ENCODE measurements at places on chromosomes 2 and 18.

DNA sequence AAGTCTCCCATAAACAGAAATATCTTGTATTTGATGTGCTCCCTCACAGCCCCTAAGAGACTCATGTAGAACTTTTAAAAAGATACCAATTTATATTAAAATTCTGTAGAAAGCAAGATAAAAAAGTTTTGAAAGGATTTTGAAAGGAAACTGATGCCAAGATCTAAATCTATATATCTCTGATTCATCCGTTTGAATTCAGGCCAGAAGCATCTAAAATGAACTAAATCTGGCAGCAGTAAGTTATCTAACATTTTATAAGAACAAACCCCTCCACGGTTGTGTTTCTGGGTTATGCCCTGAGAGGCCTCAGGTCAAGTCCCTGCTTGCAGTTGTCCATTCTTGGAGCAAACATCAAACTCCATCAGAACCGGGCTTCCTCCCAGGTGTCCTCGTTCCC is 165.8 kb downstream of the FBXO15 start:
- no peak for DNase-seq

GRCh38 chr18:48200631-48201336 is 208.4 kb downstream of the ZBTB7C start:
- no peak for DNase-seq

GRCh38 chr2:2507417-2507997 is 176.4 kb upstream of the MYT1L start:
- no peak for DNase-seq

DNA sequence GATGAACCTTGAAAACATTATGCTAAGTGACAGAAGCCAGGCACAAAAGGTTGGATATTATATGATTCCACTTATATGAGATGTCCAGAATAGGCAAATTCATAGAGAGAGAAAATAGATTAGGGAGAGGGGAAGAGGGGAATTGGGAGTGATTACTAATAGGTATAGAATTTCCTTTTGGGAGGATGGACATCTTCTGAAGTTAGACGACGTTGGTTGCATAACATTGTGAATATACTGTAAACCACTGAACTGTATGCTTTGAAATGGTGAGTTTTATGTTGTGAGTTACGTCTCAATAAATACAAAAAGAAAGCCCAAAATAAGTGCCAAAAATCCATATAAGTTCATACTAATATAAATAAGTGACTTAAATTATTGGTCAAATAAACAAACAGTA is 18.6 kb upstream of the CYP26B1 start:
- no peak for DNase-seq

DNA sequence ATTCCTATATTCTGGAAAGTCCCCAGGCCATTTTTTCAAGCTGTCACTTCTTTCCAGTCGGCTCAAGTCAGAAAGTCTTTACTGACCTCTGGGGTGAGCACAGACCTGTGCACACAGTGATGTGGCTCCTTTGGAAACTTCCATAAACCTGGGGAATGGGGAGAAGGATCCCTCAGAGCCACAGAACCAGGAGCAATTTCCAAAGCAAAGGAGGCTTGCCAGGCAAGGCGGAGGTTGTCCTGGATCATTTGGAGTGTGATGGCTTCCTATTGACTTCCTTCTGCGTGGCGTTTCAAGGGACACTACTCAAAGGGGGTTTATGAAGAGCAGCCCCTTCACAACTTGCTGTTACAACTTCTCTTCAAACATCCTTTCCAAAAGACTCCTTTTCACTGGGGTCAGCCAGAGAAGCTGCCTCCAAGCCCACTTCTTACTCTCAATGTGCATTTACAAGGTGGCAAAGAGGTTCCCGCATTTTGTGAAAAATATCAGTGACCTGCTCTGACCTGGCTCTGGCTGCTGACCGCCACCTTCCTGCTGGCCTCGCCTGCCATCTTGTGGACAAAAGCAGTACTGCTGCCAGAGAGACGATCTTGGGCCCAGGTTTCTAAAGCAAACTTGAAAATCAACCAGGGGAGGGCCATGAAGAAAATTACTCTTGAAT is 18.2 kb upstream of the TMEM247 start:
- peak; percentile 56 for DNase-seq
